Aortic smooth muscle cell (primary cell): ENCODE measurements at places on chromosomes 16 and 17. TPM values are rescaled to one million over a fixed set of nuclear protein-coding genes. Genes with fewer than 3 reads are reported as not detected.

MYL4 gene
- total RNA-seq = 0.13 TPM in 1 of 2 replicates, not detected in the other

MT1H gene
- not detected in 2 replicates for total RNA-seq

DNASE1L2 gene
- total RNA-seq = 0.31 and 1.1 TPM in 2 replicates

GPR142 gene
- total RNA-seq = not detected in 2 replicates

C17orf100 gene
- 0.37 and 0.40 TPM in 2 replicates for total RNA-seq

COL1A1 gene
- total RNA-seq = 275 and 507 TPM in 2 replicates

ICAM2 gene
- 22.9 and 44.0 TPM in 2 replicates for total RNA-seq

TUBB3 gene
- 427 and 492 TPM in 2 replicates for total RNA-seq

BBS2 gene
- 64.7 and 65.5 TPM in 2 replicates for total RNA-seq

CLEC3A gene
- total RNA-seq = not detected in 2 replicates

TCAP gene
- 0.37 and 0.40 TPM in 2 replicates for total RNA-seq

RAMP2 gene
- 0.19 and 0.26 TPM in 2 replicates for total RNA-seq

RANBP10 gene
- total RNA-seq = 3.6 and 4.7 TPM in 2 replicates

ADAD2 gene
- not detected in 2 replicates for total RNA-seq

KRT16 gene
- total RNA-seq = 0.79 and 1.4 TPM in 2 replicates

GRAPL gene
- total RNA-seq = 0.25 and 0.53 TPM in 2 replicates

GAA gene
- total RNA-seq = 16.5 and 27.9 TPM in 2 replicates

TSNAXIP1 gene
- total RNA-seq = 0.99 and 1.1 TPM in 2 replicates

PRDM7 gene
- total RNA-seq = not detected in 2 replicates
